ENCODE measurements at places on chromosomes 6 and 20. TPM values are rescaled to one million over a fixed set of nuclear protein-coding genes. Genes with fewer than 3 reads are reported as not detected.
A peak's percentile ranks its signal among the peaks of the same experiment; 100 is the strongest.

Gene DLK2
- 2.4 TPM for total RNA-seq

Gene RAD21L1
- total RNA-seq, result 0.19 TPM

Gene ARMC2
- total RNA-seq, result 1.5 TPM

Gene PSORS1C2
- total RNA-seq, result not detected

Gene TSBP1
- not detected for total RNA-seq

- DNase-seq, result no peak
These were observed 178.9 kb downstream of the DLL1 start for GRCh38 chr6:170111816-170112582.

DNA sequence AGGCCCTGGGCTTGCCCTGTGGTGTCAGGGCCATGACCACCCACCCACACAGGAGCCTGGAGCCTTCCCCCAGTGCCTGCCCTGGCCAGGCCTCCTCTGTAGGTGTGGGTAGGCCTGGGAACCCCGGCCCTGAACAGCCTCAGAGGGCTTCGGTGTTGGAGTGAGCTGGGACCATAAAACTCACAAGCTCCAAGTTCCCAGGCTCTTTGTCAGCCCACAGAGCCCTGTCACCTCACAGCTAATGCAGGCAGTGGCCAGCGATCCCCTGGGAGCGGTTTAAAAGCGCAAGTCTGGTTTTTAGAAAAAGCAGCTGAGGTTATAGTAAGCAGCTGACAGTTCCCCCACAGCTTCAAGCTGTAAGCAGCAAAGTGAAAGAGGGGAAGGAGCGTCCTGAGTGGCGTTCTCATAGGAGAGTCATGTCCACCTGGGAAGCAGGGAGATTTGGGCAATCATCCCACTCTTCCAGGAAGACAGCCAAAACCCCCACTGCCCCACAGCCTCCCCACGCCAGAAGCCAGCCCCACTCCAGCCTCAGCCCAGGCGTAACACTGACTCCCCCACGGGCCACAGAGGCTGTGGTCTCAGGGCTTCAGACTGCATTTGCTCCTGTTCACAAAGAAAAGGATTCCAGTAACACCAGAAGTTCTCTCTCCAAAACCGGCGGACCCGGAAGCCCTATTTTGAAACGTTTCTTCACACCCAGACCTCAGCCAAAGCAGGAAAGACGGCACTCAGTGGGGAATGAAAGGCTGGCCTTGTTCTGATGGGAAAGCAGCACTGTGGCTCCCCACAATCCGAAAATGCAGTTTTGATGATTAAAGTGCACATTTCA lies 34.3 kb upstream of the FOXC1 start:
- DNase-seq, result peak; percentile 50

- peak; percentile 10 for DNase-seq
These were observed 100.8 kb downstream of the TNFAIP3 start for GRCh38 chr6:137967689-137968454.

- no peak for DNase-seq
These were observed 969.1 kb downstream of the KIF16B start for GRCh38 chr20:15603978-15604805.

DNA sequence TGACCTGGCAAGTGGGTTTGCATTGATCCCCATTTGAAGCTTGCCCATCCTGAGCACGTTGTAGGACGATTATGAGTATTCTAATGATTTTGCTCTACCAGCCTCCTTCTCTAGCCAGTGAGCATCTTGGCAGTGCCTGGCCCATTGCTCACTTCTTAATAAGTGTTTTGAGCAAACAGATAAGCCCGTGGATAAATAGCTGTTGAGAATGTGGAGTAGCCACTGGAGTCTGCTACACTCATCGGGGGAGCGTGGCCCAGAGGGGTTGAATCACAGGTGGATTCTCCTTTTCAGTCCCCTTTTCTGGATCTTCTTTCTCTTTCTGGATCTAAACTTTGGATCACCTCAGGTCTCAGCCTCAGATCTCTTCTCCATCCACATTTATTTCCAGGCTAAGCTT lies 15.9 kb upstream of the EDN3 start:
- no peak for DNase-seq

- no peak for DNase-seq
These were observed 61.6 kb downstream of the TTI1 start for GRCh38 chr20:37971561-37972127.

- peak; percentile 93 for DNase-seq
These were observed 17.5 kb downstream of the PTK7 start for GRCh38 chr6:43093436-43094289.

DNA sequence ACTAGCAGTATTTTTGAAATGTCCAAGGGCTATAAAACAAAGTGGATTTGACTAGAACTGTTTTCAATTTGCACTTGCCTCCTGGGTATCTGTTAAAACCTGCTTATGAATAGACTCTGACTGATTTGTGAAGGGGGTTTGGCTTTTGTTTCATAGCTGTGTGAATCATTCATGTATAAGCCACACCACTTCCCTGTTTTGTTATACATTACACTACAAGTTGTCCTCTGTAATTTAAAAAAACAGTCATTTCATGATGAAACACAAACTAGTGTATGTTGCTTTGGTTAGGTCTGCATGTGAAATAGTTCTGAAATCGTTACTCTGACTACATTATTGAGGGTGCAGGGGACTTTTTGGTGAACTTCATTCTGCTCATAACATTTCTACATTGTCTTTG lies 121.7 kb downstream of the NKAIN2 start:
- DNase-seq, result peak; percentile 49
